ENCODE measurements at places on chromosomes 11 and 22.

DNA sequence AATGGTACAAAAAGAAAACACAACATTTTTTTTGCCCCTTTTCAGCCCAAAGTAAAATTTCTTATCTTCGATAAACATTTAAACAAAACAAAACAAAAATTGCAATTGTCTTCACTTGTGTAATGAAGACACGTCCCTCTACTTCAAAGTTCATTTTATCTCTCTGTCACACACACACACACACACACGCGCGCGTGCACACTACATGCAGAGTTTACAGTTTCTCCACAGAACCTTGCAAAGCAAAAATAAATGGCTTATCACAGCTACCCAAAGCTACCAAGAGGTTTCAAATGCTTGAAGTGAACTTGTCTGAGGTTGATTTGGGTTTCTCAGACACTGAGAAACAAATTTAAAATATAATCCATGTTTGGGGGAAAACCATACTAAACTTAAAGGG is 72.3 kb downstream of the ETS1 start:
- DNase-seq = no peak

DNA sequence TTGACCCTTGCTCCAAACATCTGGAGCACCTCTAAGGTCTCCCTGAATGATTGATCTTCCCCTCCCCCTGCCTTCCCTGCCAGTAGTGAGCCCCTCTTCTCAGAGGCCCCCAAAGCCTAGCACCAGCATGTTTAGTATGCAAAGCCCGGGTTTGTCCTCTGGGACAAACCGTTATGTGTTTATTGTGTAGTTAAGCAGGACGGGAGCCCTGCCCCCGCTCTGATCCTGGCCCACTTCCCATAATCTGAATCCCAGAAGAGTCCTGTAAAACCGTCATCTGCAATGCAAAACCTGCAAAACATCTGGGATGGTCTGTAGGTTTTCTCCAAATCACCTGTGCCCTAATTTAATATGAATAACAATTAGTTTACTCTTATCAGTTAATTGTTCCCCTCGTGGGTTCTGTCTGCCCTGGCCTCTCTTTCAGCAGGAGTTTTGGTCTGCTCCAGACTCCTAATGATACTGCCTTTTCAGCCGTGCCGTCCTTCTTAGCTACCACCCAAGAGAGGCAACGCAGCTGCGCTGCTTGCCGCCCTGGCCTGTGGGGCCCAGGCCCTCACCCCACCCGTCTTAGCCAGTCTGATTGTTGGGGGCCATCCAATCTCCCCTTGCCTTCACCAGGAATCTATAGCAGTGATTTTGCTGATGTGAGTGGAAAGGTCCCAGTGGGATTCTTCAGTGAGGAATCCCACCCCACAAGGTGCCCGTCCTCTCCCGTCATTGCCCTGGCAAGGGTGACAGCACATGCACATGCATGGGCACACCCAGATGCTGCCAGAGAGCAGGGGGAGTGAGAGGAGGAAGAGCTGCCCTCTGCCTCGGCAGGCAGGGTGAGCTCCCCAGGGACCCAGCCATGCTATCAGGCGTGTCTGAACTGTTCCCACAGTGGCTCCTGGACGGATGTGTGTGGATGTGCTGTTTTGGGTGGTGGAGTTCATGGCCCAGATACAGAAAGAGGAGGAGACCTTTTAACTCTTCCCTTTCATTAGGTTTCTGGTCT is 3.0 kb upstream of the B3GAT1 start:
- no peak for DNase-seq

GRCh38 chr11:13174090-13174489 is 103.5 kb upstream of the BMAL1 start:
- no peak for DNase-seq

GRCh38 chr11:130300567-130300966 is 14.2 kb downstream of the ZBTB44 start:
- DNase-seq = no peak

DNA sequence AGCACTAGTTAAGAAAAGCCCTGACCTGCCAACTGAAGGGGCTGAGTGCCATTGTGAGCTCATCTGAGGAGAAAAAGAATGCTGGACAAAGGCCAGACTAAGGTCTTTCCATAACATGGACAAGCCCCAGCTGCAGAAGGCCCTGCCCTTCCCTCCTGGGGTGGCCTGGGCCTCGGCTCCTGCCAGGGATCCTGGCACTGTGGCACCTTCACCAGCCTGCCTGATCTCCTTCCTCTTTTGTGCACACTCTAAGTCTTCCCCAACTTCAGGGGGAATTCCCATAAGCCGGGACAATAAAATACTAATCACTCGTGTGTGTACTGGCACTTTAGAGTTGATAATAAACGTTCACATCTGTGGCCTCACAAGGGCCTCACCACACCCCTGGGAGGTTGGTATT is 9.9 kb downstream of the TMPRSS13 start:
- no peak for DNase-seq

DNA sequence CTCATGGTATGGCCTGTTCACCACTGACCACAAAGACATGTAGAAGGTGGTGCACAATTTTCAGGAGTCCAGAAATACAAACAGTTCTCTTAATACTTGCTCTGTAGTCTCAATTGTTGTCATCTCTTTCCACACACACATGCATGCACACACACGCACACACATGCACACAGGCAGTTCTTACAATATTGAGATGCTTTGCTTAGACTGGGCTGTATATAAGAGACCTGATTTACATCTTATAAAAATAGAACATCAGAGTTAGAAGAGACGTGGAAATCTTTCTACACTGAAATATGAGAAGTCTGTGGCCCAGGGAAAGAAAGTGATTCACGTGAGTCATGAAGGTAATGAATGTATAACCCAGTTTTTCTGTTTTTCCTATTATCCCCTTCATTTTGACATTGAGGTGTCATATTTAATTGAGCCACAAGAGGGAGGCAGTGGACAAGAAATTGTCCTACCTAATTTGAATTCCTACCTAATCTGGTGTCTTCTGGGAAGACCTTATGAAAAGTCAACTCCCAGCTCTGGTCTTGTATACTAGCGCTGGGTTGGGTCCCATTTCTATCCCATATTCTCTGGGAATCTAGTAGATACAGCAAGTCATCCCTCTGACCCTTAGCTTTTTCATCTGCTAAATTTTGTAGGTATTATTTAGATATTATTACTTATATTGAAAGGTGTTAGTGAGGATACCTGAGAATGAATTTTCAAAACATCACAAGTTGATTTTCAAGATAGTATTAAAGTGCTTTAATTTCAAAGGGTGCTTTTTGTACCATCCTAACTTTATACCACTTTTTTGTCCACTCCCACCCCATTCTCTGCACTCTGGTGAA is 14.9 kb upstream of the MS4A4A start:
- DNase-seq = no peak

- no peak for DNase-seq
Observed at GRCh38 chr11:110156503-110156902, 63.3 kb downstream of the ZC3H12C start.

GRCh38 chr22:49749885-49750510 is 77.7 kb downstream of the BRD1 start:
- no peak for DNase-seq

- no peak for DNase-seq
Observed at GRCh38 chr22:43829904-43830851, 18.1 kb upstream of the EFCAB6 start.

- DNase-seq = no peak
Observed at GRCh38 chr22:17824457-17824856, 50.2 kb upstream of the BID start.

DNA sequence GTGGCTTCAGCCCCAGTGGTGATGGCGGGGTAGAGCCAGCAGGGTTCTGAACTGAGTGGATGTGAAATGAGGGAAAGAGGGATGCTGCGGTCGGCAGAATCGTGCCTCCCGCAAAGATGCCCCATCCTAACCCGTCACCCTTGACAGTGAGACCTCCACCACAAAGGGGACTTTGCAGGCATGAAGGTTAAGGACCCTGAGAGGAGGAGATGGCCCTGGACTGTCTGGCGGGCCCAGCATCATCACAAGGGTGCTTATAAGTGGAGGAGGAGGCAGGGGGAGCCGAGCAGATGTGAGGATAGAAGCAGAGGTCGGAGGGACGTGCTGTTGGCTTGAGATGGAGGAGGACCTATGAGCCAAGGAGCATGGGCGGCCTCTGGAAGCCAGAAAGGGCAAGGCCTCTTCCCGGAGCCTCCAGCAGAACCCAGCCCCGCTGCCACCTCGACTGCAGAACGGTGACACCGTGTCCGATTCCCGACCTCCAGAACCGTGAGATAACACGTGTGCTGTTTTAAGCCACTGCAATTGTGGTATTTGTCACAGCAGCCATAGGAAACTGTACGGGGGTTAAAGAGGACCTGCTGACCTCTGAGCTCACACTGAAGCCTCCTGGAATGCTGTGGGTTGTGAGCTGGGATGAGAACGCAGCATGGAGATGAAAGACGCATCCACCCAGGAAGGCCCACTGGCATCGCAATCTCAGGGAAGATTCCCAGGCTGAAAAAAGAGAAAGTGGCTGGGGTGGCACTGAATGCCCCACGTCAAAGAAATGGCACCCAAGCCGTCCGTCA is 10.9 kb downstream of the LINC01488 start:
- DNase-seq = no peak

DNA sequence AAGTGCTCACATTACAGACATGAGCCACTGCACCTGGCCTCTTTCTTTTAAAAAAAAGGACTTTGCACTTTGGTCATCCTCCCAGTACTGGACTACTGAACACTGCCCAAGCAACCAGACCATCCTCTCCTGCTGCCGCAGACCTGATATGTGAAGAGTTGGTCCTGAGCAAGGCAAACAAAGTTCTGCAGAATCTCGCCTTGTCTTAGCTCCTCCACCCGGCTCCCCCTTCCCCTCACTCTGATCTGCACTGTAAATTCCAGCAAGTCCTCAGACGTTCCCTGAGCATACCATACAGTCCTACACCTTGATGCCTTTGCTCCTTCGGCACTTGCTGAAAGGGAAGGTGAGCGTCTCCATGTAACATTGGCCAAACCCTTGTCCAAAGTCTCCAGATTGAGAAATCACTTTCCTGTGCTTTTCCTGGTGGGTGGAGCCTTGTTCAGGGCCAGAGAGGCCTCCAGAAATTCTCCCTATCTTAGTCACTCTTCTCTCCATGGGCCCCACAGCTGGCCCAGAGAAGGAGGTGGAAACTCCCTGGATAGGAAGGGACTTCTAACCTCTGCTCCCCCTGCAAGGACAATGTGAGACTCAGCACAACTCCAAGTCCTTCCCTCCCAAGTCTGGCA is 47.0 kb upstream of the TIMP3 start:
- DNase-seq = no peak

DNA sequence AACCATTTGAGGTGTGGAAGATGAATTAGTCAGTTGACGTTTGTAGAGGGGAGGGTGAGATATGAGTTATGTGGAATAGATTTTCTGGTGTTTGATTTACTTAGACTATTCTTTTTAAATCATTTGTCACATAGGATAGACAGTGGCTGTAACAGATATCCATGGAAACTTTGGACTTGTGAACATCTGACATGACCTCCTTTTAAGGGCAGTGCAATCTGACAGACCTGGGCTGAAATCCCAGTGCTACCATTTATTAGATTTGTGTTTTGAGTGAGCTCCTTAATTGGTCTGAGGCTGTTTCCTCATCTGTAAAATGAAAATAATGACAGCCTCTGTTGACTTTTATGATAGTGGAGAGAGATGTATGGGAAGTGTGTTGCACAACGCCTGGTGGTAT is 159.9 kb downstream of the TEAD1 start:
- no peak for DNase-seq

DNA sequence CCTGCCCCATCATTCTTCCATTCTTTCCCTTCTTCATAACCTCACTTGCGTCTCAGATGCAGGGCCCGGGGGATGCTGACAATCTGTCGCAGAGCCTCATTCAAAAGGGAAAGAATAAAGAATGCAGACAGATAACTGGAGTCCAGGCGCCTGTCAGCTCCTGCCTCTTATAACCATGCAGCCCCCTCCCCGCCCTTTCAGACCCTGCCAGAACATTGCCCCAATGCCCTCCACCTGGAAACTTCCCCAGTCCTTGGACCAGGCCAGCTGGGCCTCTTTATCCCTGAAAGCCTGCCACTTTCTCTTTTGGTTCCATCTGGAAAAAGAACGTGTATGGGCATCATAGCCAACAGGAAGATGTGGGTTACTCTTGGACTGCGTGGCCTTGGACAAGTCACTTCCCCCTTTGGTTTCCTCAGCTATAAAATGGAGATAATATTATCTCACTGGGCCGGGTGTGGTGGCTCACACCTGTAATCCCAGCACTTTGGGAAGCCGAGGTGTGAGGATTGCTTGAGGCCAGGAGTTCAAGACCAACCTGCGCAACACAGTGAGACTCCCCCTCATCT is 2.1 kb upstream of the TCF20 start:
- no peak for DNase-seq

GRCh38 chr22:44091021-44091721 is 67.1 kb downstream of the PARVB start:
- DNase-seq = no peak

DNA sequence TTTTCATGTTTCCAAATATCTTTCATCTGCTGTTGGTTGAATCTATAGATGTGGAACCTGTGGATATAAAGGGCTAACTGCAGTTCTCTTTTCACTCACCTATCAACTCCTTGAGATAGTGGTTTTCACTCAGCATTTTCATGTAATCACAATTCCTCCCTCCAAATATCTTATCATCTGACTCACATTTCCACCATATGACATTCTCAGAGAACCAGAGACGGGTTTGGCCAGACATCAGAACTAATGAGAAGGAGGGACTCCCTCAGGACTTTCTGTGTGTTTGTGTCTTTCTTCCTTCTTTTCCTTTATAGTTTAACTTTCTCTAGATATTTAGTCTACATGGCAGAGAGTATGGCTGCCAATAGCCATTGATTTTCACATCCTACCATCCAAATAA is 134.8 kb upstream of the DDI1 start:
- DNase-seq = no peak
